ENCODE measurements at places on chromosomes 11 and 22. TPM values are rescaled to one million over a fixed set of nuclear protein-coding genes. Genes with fewer than 3 reads are reported as not detected.

Gene ME3
- total RNA-seq = 32.4 TPM

Gene FKBP2
- 40.7 TPM for total RNA-seq

Gene RASSF7
- 4.3 TPM for total RNA-seq

Gene PDGFD
- 1.4 TPM for total RNA-seq

Gene PLEKHA7
- not detected for total RNA-seq

Gene POGLUT3
- 27.2 TPM for total RNA-seq

Gene C11orf16
- not detected for total RNA-seq

Gene PGA4
- total RNA-seq = not detected

Gene PKNOX2
- total RNA-seq = 0.37 TPM

Gene MPZL3
- 1.8 TPM for total RNA-seq

Gene B4GALNT4
- total RNA-seq = 1.8 TPM

Gene PRG2
- total RNA-seq = 0.37 TPM

Gene SCGB1A1
- not detected for total RNA-seq

Gene CBLIF
- not detected for total RNA-seq

All from uterine smooth muscle cell (primary cell).